ENCODE measurements at places on chromosomes 12 and 14. TPM values are rescaled to one million over a fixed set of nuclear protein-coding genes. Genes with fewer than 3 reads are reported as not detected.

RFC5 gene
- total RNA-seq, result 37.5 TPM

ENDOU gene
- total RNA-seq, result not detected

CRACR2A gene
- 1.6 TPM for total RNA-seq

GPX2 gene
- total RNA-seq, result 304 TPM

Data from A549 treated with Hydrocortisone at 1 μM for 4 hours (cell line).